ENCODE measurements at places on chromosomes 13 and 19.
A peak's percentile ranks its signal among the peaks of the same experiment; 100 is the strongest.

DNA sequence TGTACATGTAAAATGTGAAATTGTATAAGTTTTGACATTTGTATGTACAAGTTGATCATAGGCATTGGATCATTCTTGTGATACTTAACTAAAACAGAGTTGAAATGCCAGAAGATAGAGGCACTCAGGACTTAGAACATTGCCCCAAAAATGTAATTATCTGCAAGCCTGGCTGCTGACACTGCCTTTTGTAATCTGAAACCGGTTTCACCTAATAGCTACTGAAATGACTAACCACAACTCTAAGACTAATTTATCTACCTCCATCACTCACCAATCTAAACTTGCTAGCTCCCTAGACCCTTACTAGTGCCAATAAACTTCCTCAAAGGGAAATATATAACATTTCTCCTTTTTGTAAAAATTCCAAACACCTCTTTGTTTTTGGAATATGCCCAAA, 2596.2 kb downstream of the PCDH9 start:
- no peak for DNase-seq

- peak; percentile 21 for DNase-seq
Observed at GRCh38 chr19:17246681-17247425, 1.1 kb upstream of the NR2F6 start.

DNA sequence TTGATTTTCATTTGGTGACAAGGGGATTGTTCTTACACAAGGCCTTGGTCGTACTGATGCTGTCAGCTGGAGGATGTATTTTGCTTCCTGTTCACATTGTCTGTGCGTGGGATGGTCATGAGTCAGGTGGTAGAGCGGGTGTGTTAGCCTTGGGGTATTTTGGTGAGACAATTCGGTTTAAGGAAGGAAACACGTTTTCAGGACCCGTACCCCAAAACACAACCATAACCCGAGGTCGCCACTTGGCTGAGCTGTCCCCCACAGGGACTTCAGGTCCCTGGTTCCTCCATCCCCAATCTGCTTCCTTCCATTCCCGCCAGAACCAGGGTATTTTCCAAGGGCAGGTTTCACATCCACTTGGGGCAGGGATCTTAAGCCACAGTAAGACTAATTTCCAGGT, 15.0 kb downstream of the MYO9B start:
- DNase-seq, result no peak

DNA sequence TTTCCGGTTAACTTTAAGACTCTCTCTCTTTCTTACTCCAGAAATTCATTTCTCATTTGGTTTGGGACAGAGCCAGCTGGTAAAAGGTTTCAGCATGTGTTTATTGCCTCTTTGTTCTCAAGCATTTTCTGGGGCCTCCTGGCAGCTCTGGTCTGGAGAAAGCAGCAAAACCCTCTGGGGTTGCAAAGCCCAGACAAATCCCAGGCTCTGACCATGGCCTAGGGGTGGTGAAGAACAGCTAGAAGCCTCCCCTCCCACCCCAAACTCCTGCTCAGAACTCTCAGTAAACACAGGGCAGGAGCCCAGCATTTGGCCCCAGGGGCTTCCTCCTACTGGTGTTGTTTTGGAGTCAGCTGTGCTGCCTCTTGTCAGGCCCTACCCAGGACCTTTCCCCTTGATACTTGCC, 124.2 kb upstream of the SERP2 start:
- no peak for DNase-seq

GRCh38 chr13:112693831-112694497, 4.1 kb downstream of the ATP11A start:
- DNase-seq, result no peak

DNA sequence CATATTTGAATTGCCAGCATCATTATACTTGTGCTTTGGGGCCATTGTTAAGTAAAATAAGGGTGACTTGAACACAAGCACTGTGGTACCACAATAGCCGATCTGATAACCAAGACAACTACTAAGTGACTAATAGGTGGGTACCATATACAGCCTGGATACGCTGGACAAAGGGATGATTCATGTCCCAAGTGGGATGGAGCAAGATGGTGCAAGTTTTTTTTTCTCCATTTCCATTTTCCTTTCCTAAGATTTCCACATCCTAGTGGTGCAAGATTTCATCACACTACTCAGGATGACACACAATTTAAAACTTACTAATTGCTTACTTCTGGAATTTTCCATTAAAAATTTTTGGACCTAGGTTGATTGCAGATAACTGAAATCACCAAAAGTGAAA, 15.1 kb downstream of the BRCA2 start:
- DNase-seq, result no peak

DNA sequence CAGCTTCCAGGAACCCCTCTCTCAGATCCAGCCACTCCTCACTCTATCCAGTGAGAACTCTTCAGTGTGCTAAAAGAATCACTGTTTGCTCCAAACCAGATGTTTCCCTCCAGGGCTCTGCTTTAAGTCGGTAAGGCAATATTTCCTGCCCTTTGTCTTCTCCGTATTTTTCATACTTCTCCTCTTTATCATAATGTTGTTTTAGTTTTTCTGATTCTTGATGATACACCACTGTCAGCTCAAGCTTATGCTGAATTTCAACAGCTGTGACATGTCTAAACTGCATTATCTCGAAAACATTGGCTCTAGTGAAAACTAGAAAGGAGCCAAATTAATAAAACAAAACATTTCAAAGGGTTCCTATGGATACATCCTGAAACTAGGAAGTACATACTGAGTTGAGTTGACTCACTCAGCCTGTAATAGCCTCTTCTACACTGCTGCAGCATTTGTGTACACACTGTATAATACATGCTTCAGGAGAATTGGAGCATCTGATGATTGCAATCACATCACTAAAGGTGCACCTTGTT, 39.8 kb downstream of the GPR180 start:
- DNase-seq, result no peak

DNA sequence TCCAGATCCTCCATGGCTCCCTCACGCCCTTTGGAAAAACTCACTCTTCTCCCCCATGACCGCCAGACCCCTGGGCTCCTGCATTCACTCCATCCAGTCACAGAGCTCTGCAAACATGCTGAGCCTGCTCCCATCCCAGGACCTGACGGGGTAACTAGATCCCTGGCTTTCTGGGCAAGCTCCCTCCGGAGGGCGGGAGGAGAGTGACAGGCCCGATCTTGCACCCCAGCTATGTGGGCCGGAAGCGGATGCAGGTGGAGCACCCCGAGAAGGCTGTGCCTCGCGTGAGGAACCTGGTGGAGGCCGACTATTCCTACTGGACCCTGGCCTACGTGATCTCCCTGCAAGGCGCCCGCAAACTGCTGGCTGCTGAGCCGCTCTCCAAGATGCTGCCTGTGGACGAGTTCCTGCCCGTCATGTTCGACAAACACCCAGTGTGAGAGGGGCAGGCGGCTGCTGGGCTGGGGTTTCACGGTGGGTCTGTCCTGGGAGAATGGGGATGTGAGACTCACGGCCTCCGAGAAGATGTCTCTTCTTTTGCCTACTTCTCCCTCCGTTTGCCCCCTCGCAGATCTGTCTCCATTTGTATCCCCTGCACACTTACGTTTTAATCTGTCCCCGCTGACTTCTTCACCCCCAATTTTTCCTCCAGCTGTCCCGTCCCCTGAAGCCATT, 25.2 kb downstream of the COLGALT1 start:
- no peak for DNase-seq

GRCh38 chr19:1258707-1259205, 10.4 kb downstream of the MIDN start:
- no peak for DNase-seq

- DNase-seq, result peak; percentile 90
Observed at GRCh38 chr13:114128624-114129522, 3.5 kb downstream of the RASA3 start.

GRCh38 chr13:44380404-44381165, 7.0 kb downstream of the SERP2 start:
- DNase-seq, result no peak

DNA sequence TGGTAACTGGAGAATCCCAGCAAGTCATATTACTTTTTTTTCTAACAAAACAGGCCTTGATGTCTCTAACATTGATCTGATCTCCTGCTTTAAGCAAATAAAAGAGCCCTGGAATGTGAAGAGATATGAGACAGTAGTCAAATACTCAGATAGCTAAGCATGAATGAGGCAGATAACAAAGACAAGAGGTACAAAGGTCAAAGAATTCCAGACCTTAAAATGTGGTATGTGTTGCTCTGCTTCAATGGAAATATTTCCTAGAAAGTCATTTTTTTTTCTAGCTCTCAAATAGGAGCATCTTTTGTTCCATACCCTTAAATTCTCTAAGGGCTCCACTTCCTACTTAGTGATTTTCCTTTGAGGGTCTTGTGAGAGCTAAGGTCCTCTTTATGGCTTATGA, 54.6 kb downstream of the ZNF254 start:
- DNase-seq, result no peak

- no peak for DNase-seq
Observed at GRCh38 chr19:49335071-49335783, at the start of gene CD37. Gene CD37, plus strand, starts transcription at chr19:49335406. Its CDS starts 135 bp downstream, at chr19:49335541.

DNA sequence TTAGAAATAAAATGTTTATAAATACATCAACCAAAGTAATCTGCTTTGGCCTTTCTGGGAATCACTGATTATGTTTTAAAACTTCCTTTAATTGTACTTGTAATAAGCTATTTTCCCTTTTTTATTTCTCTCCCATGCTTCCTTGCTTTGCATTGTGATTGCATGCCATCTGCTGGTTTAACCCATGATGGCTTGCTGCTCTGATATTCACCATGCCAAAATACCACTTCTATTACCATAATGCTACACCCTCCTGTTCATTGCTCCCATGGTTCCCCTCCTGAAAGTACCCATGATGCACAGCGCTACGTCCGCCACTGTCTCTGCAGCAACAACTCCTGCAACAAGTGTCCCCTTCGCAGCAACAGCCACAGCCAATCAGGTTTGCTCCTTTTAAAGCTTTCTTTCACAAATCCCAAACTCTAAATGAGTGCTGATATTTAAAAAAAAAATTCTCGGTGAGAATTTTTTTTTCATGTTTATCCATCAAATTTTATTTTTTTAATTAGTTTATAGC, 67.7 kb upstream of the RAP2A start:
- no peak for DNase-seq

- DNase-seq, result no peak
Observed at GRCh38 chr19:19417628-19418245, 12.3 kb downstream of the GATAD2A start.

DNA sequence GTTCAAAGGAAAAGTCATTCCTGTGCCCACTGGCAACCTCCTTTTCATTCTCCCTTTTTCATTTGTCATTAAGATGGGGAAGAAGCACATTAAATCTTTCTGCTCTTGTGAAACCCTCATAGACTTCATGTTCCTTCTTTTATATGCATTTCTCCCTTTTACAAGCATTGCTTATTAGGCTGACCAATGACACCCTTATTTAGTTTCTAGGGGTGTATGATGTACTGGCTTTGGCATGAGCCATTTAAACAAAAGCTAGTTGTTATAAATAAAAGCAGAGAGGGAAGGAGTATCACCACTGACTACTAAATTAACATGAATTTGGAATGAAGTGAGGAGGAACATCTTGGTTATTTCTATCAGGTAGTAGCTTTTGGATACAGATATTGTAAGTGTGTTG, 68.2 kb upstream of the PCDH9 start:
- DNase-seq, result no peak

GRCh38 chr13:40121722-40122121, 466.3 kb downstream of the COG6 start:
- no peak for DNase-seq

- DNase-seq, result no peak
Observed at GRCh38 chr13:43307921-43308433, 284.6 kb downstream of the DNAJC15 start.

- no peak for DNase-seq
Observed at GRCh38 chr13:99471221-99472121, 29.8 kb upstream of the TM9SF2 start.

GRCh38 chr19:8335343-8336071, 7.6 kb downstream of the KANK3 start:
- DNase-seq, result peak; percentile 53

DNA sequence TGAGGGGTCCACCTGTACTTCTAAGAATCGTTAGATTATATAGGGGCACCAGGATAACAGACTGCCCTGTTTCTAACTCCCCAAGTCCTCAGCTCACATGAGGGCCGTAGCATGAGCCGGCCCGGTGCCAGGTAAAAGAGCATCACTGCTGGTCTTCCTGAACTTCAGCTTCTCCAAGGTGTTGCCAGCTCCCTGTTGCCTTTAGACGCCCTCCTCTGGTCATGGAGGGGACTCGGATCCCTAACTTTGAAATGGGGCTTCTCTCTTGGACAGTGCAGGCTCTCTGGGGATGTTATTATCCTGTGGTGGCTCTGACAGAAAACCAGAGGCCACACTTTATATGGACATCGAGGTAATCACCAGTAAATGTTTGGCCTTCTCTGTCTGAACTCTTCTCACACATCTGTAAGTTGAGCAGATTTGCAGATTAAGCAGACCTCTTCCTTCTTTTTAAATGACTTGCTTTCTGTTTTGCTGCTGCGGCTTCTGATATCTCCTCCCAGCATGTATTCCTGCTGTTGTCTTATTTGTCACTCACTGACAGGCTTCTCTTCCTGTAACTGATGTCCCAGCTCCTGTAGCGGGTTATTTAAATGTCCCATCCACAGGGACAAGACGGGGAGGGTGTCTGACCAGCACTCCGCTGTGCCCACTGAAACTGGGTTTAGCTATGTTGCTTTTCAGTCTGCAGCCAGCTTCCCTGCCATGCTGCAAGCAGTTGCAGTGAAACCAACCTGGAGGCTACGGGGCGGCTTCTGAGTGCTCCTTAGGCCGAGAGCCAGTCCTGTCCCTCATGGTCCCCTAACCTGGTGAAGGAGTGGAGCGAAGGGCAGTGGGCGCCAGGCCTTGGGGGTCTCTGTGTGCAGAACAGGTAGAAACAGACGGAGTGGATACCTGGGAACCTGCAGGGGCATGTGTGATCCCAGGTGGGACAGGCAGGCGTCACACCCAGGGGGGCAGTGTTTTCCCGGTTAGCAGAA, 39.2 kb downstream of the TSSK6 start:
- no peak for DNase-seq

- DNase-seq, result no peak
Observed at GRCh38 chr13:113949546-113949945, 24.3 kb downstream of the C13orf46 start.

GRCh38 chr13:26262156-26262555, 8.2 kb downstream of the CDK8 start:
- DNase-seq, result no peak

DNA sequence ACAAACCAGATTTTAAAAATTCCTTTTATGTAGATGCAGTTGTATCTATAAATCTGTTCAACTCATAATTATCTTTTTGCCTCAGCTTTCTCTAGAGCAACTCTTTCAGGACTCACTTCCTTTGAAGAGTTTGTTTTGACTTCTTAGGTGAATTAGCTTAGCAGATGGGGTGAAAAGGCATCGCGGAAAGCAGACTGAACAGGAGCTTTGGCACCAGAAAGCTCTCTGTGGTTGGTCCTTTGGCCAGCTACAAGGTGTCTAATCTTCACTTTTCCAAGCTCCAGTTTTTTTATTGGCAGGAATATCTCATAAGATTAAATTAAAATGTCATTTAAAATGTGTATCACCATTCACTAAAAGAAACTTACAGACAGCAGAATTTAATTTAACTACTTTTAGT, 60.6 kb upstream of the KLF12 start:
- no peak for DNase-seq

- DNase-seq, result no peak
Observed at GRCh38 chr13:36051082-36051481, 80.1 kb downstream of the DCLK1 start.

- DNase-seq, result no peak
Observed at GRCh38 chr13:36344886-36345437, 1.2 kb downstream of the SPART start.

- no peak for DNase-seq
Observed at GRCh38 chr13:84439108-84439507, 556.8 kb upstream of the SLITRK1 start.

GRCh38 chr13:99087954-99088491, 110.2 kb upstream of the DOCK9 start:
- no peak for DNase-seq
